ENCODE measurements at places on chromosomes 2 and 18.

- H3K4me1 ChIP-seq: peaks cover 8% of the 10 kb centered on the region
- DNase-seq: no peak
- H3K36me3 ChIP-seq: no peaks in the 10 kb centered on the region
- H3K27ac ChIP-seq: no peak overlapping the region
Measured at GRCh38 chr18:61742565-61743429, 150.0 kb downstream of the RNF152 start.

GRCh38 chr2:146748046-146748445 is 1096.8 kb upstream of the ACVR2A start:
- DNase-seq: no peak
- H3K27ac ChIP-seq: no peak overlapping the region
- H3K36me3 ChIP-seq: no peaks in the 10 kb centered on the region
- H3K27me3 ChIP-seq: peaks cover 2% of the 10 kb centered on the region

GRCh38 chr18:61893971-61894750 is 1.4 kb upstream of the RNF152 start:
- H3K27me3 ChIP-seq: no peaks in the 10 kb centered on the region
- peak overlapping the region; percentile 59 for H3K27ac ChIP-seq
- H3K4me3 ChIP-seq: peak overlapping the region; percentile 90
- H3K36me3 ChIP-seq: no peaks in the 10 kb centered on the region

DNA sequence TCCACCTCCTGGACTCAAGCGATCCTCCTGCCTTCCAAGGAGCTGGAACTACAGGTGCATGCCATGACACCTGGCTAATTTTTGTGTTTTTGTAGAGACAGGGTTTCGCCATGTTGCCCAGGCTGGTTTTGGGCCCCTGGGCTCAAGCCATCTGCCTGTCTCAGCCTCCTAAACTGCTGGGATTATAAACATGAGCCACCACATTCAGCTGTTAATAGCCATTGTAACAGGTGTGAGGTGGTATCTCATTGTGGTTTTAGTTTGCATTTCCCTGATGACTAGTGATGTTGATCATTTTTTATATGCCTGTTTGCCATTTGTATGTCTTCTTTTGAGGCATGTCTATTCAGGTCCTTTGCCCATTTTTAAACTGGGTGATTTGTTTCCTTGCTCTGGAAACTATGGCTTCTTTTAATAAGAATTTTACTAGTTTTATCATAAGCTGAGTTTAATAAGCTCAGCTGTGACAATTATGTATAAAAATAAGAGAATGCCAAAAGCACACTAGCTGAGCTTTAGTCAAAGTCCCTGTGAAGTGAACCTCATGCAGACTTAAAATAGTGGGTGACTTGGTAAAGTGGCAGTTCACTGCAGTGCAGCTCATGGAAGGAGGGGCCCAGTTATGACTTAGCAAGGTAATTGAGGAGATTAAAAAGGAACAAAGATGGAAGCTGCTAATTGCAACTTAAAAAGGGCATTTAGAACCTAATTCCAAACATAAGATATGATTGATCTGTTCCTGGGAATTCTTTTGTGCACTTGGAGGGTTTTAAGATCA is 465.1 kb downstream of the TGIF1 start:
- no peaks in the 10 kb centered on the region for H3K27me3 ChIP-seq
- no peak overlapping the region for H3K4me3 ChIP-seq
- no peaks in the 10 kb centered on the region for H3K36me3 ChIP-seq
- no peak overlapping the region for H3K27ac ChIP-seq
- peaks cover 5% of the 10 kb centered on the region for H3K4me1 ChIP-seq
- DNase-seq: no peak

- H3K27ac ChIP-seq: no peak overlapping the region
- peaks cover 27% of the 10 kb centered on the region for H3K4me1 ChIP-seq
- DNase-seq: no peak
- no peak overlapping the region for H3K4me3 ChIP-seq
- no peaks in the 10 kb centered on the region for H3K27me3 ChIP-seq
Measured at GRCh38 chr2:109463891-109464290, 149.9 kb downstream of the SEPTIN10 start.

GRCh38 chr2:171430516-171431410 is 3.0 kb downstream of the METTL8 start:
- no peaks in the 10 kb centered on the region for H3K27me3 ChIP-seq
- no peak overlapping the region for H3K4me3 ChIP-seq
- H3K4me1 ChIP-seq: peaks cover 9% of the 10 kb centered on the region
- no peak for DNase-seq
- H3K27ac ChIP-seq: no peak overlapping the region
- no peaks in the 10 kb centered on the region for H3K36me3 ChIP-seq

GRCh38 chr2:241161646-241162281 is 11.5 kb downstream of the PPP1R7 start:
- H3K36me3 ChIP-seq: peaks cover 8% of the 10 kb centered on the region
- peak overlapping the region; percentile 30 for H3K27ac ChIP-seq
- H3K4me3 ChIP-seq: no peak overlapping the region
- DNase-seq: peak; percentile 87
- peaks cover 25% of the 10 kb centered on the region for H3K4me1 ChIP-seq
- H3K27me3 ChIP-seq: no peaks in the 10 kb centered on the region

- DNase-seq: no peak
- no peak overlapping the region for H3K4me3 ChIP-seq
- no peaks in the 10 kb centered on the region for H3K4me1 ChIP-seq
Measured at GRCh38 chr2:14134771-14135170, 497.7 kb upstream of the LRATD1 start.
